Bronchial smooth muscle cell (primary cell): ENCODE measurements at places on chromosomes 3 and 15. TPM values are rescaled to one million over a fixed set of nuclear protein-coding genes. Genes with fewer than 3 reads are reported as not detected.

The PLD1 gene
- 9.5 and 15.5 TPM in 2 replicates for total RNA-seq

The P2RY1 gene
- 0.26 and 2.5 TPM in 2 replicates for total RNA-seq

The EPHA3 gene
- total RNA-seq: 0.09 and 0.16 TPM in 2 replicates

The MINAR1 gene
- total RNA-seq: 0.43 and 0.63 TPM in 2 replicates

The ZPLD1 gene
- under 0.01 TPM in 2 replicates for total RNA-seq

The COL8A1 gene
- 18.3 and 35.9 TPM in 2 replicates for total RNA-seq

The SLCO2A1 gene
- under 0.01 TPM in 1 of 2 replicates, not detected in the other for total RNA-seq

The LXN gene
- 269 and 374 TPM in 2 replicates for total RNA-seq

The ZBBX gene
- total RNA-seq: not detected in 2 replicates

The CLDN1 gene
- total RNA-seq: under 0.01 and 0.17 TPM in 2 replicates

The TF gene
- total RNA-seq: 0.32 and 1.6 TPM in 2 replicates

The ACAP2 gene
- total RNA-seq: 73.3 and 86.1 TPM in 2 replicates

The TMEM212 gene
- total RNA-seq: not detected in 2 replicates

The CHRM5 gene
- under 0.01 TPM in 1 of 2 replicates, not detected in the other for total RNA-seq

The ISL2 gene
- total RNA-seq: 1.1 and 6.7 TPM in 2 replicates

The WDR93 gene
- total RNA-seq: 0.09 and 0.16 TPM in 2 replicates

The NR2E3 gene
- total RNA-seq: 0.09 and 0.47 TPM in 2 replicates

The OR5K2 gene
- total RNA-seq: not detected in 2 replicates

The SLC28A2 gene
- total RNA-seq: not detected in 2 replicates

The STAC gene
- 0.47 TPM in 1 of 2 replicates, not detected in the other for total RNA-seq

The SETD2 gene
- 21.4 and 23.8 TPM in 2 replicates for total RNA-seq

The GP5 gene
- under 0.01 and 0.09 TPM in 2 replicates for total RNA-seq

The SCAANT1 gene
- not detected in 2 replicates for total RNA-seq

The HHATL gene
- total RNA-seq: not detected in 2 replicates

The ITIH4 gene
- total RNA-seq: 1.7 and 3.0 TPM in 2 replicates

The SLC12A8 gene
- total RNA-seq: 2.8 and 6.4 TPM in 2 replicates

The ITGA11 gene
- 0.63 and 22.3 TPM in 2 replicates for total RNA-seq

The TSEN2 gene
- 11.2 and 20.4 TPM in 2 replicates for total RNA-seq

The ACSBG1 gene
- not detected in 2 replicates for total RNA-seq

The LIPC gene
- total RNA-seq: 0.32 and 4.0 TPM in 2 replicates

The ANKRD63 gene
- total RNA-seq: not detected in 2 replicates

The TRIM42 gene
- not detected in 2 replicates for total RNA-seq

The RAB11A gene
- total RNA-seq: 70.1 and 202 TPM in 2 replicates
